ENCODE measurements at places on chromosomes 1 and 21.

- peak; percentile 51 for DNase-seq
Measured at GRCh38 chr1:8133657-8134430, 107.7 kb upstream of the ERRFI1 start.

- no peak for DNase-seq
Measured at GRCh38 chr1:15258833-15259621, 12.0 kb downstream of the FHAD1 start.

DNA sequence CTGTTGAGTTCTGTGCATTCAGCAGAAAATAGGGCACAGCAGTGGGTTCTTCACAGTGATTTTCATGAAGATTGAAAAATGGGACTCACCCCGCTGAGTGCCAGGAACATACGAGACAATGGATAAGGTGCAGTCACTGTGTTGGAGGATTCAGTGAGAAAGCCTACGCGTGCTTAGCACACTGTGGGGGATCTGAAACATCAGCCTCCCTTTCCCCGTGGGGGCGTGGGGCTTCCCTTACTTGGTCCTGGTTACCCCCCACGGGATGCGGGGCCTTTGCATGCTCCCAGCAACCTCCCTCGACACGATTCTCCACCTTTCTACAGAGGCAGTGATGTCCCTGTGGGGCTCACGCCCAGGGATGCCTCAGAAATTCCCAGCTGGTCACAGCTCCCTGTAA is 252.2 kb upstream of the C1orf174 start:
- no peak for DNase-seq

DNA sequence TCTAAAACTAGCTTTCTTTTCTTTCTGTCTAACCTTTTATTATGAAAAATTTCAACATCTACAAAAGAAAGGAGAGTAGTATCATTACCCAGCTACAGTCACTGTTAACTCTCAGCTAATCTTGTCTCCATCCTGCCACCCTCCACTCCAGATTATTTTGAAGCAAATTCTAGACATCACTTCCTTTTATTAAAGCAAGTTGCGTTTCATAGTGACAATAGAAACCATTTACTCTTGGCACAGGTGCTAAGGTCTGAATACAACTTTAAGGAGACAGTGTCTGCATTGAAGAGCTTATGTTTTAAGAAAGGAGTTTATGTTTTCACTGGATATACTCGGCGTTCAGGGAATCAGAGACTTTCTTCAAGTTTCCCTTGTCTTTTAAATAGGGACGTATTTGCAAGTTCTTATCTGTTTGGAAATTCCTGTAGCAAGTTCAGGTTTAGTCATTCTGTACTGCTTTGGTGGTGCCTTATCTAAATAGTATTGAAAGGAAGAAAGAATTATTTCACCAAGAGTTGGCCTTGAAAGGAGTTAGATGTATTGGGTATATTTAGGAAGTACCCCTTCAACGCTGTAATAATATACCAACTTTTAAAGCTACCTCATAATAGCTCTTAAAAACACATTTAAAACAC is 42.7 kb downstream of the ITSN1 start:
- DNase-seq: no peak

GRCh38 chr1:40855513-40855912 is 6.7 kb downstream of the CITED4 start:
- DNase-seq: no peak

- no peak for DNase-seq
Measured at GRCh38 chr1:43446881-43447835, 6.6 kb downstream of the HYI start.

DNA sequence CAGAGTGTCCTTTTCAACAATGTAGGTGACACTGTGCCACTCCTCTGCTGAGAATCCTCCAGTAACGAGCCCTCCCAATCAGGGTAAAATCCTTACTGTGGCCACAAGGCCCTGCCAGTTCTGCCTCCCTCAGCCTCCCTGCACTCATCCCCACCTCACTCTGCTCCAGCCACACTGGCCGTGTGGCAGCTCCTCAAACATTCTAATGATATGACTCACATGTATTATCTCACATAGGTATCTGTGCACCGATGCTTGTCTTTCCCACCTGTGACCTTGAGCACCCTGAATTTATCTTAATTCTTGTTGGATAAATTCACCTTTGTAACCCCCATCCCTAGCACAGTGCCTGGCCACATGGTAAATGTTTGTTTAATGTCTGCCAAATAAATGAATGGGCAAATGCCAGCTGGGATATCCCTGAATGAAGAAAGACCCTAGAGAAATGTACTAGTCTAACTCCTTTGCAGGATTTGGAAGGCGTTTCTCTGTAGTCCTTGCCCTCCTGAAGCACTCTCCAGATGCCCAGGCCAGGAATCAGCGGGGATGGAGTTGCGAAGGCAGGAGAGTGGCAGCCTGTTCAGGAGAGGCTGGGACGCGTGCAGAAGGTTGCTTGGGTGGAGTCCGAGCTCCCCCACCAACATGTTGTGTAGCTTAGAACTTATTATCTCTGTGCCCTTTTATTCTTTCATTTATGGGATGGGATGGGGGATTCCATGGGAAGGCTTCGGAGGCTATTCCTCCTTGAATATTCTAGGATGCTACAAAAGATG is 106.0 kb downstream of the TMEM53 start:
- no peak for DNase-seq

- DNase-seq: no peak
Measured at GRCh38 chr1:156961709-156962108, 41.3 kb downstream of the LRRC71 start.

DNA sequence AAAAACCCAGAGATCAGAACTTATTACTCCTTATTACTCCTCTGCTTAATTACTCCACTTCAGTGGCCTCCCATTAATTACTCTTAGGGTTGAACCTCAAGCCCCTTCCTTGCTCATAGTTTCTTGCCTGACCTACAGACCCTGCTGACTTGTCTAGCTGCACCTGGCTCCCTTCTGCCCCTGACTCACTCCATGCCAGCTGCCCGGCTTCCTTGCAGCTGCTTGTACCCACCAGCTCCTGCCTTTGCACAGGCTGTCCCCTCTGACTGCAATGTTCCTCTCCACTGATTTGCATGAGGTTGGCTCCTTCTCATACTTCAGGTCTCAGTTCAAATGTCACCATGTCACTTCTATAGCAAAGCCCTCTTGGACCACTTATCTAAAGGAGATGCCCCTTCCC is 1.9 kb upstream of the PTPRU start:
- DNase-seq: no peak

GRCh38 chr1:224219612-224220059 is 36.6 kb downstream of the DEGS1 start:
- DNase-seq: no peak

- DNase-seq: no peak
Measured at GRCh38 chr21:35609263-35609662, 451.1 kb downstream of the SETD4 start.

DNA sequence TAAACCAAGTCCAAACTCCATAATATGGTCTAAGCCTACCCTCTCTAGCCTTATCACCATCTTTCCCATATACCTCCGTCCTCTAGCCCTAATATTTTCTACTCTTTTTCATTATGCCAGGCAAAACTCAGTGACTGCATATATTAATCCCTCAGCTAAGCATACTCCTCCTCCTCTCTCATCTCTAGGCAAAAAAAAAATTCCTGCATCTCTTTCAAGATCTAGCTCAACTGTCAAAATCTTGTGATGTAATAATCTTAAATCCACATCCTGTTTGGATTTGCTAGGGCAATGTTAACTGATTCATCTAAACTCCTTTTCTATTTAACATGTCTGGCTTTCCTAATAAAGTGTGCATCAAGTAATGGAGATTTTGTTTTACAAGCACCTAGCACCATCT is 20.4 kb downstream of the PRPF38A start:
- DNase-seq: no peak

DNA sequence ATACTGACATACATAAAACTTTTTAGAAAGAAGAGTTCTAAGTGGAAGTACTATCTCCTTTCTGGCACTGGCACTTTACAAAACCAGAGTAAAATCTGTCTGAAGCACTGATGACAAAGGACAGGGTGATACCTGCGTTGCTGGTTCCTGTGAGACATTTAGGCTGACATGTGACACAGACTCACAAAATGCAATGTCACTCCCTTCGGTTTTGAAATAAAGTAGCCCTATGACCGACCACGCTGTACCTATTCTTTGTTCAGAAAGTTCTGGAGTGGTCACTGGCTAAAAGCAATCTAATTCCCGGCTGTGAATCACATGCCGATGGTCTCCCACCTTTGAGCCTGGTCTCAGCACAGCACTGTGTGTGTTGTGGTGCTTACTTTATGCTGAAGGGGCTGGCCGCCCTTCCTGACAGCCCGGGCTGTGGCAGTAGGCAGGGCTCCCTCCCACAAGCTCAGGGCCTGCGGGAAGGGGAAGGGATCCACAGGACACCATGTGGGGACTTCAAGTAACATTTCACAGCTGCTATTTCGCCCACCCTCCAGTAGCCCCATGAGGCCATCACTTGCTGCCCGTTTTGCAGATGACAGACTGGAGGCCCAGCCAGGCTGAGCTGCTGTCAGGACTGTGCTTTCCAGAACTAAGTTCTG is 48.0 kb downstream of the MRPL37 start:
- DNase-seq: no peak

- no peak for DNase-seq
Measured at GRCh38 chr1:205003358-205004131, 39.5 kb upstream of the CNTN2 start.

DNA sequence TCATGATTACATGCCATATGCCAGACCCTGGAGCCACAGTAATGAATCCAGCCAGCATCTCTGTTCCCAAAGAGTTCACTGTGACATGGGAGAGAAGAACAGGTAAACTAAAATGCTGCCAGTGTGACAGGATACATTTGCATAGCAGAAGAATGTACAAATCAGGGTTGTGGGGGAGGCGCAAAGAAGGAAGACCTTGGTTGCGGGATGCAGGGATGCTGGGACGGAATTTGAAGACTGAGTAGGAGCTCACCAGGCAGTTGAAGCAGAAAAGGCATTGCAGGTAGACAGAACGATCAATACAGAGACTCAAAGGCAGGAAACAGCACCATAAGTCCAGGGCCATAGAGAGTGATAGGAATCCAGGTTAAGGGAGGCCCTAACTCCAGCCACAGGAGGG is 180.3 kb upstream of the ZC3H12A start:
- no peak for DNase-seq

- DNase-seq: no peak
Measured at GRCh38 chr1:65751961-65752360, 40.7 kb upstream of the PDE4B start.

DNA sequence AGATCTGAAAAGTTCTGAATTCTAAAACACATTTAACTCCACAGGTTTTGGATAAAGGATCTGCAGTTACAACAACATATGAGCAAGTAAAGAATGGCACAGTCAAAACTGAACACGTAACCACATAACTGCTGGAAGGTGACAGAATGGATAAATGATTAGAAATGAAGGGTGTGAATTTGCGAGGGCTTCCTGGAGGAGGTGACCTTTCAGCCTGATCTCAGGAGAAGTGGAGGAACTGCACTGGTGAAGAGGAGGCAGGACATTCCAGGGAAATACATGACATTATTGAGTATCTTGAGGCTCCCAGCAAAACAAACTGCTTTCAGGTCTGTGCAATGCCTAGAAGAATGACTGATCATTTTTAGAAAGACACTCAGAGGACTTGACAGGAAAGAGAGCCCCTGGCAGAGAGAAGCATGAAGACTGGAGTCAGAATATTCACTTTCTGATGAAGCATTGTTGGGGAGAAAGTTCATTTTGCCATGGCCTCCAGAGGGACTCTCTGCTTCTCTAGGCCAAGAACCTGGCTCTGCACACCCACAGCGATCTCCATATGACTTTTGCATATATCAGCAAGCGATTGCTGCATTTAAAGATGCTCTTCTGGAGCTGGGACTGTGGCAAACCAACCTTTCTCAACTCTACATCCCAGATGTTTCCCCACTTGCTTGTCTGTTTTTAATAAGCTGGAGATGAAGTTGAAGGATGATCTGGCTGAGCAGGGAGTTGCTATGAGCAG is 122.7 kb upstream of the FAM78B start:
- no peak for DNase-seq

- no peak for DNase-seq
Measured at GRCh38 chr1:31273619-31274018, 23.0 kb downstream of the SNRNP40 start.

GRCh38 chr1:26164036-26164860 is 4.5 kb downstream of the C1orf232 start:
- no peak for DNase-seq

All from NCI-H446 treated with DMSO at 0.1 percent for 48 hours (cell line).